ENCODE measurements at places on chromosomes 1 and 21.

GRCh38 chr1:119510046-119510445, 3.0 kb downstream of the HSD3B1 start:
- DNase-seq = no peak

GRCh38 chr1:200053646-200054045, 26.1 kb downstream of the NR5A2 start:
- no peak for DNase-seq

DNA sequence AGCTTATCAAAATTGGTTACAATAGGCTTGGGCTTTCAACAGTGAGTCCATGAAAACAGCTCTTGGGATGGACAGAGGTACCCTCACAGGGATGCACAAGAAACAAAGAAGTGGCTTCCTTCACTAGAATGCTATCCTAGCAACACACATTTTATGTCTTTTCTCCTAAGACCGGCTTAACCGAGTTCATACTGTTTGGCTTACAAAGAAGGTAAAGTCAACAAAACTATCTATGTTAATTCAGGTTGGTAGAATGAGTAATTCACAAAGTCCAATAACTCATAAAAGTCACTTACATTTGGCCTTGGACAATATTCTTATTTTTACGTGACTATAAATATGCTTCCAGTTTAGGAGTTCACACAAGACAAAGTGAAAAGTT, 9.0 kb downstream of the ERG start:
- no peak for DNase-seq

DNA sequence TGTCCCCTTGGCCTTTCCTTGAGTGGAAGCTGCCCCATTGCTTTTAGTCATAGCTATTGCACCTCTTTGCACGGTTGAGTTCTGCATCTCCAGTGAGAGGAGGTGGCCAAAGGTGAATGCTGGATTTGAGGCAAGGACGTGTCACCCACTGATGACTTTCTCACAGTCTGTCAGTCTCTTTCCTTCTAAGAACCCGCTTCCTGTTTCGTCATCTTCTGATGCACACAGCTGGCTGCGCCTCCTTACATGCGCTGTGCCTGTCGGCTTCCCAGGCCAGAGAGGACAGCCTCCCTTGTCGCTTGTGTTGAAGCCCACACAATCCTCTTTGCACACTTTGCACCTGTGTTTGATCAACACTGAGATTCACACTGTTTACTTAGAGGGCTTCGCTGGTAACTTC, 41.8 kb upstream of the PWP2 start:
- DNase-seq = peak; percentile 30

GRCh38 chr1:29488086-29488793, 251.9 kb downstream of the PTPRU start:
- DNase-seq = no peak

DNA sequence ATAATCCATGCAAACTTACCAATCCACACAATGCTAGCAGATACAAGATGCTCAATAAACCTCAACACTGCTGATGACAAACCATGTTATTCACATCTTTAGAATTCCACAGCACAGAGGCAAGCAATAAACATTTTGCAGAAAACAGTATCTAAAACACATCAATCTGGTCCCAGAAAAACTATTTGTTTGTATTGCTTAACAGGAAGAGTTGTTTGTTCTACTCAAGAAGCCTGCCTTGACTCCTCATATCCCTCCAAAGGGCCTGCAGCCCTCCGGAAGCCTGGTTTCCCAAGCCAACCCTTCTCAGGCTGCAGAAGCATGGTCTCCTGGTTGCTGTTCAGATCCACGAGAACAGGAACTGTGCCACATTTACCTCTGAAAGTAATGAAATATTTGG, 139.7 kb downstream of the RERE start:
- no peak for DNase-seq

GRCh38 chr1:3033790-3034090, 12.5 kb downstream of the ACTRT2 start:
- DNase-seq = no peak

GRCh38 chr1:157359314-157360022, 192.8 kb downstream of the FCRL5 start:
- no peak for DNase-seq

DNA sequence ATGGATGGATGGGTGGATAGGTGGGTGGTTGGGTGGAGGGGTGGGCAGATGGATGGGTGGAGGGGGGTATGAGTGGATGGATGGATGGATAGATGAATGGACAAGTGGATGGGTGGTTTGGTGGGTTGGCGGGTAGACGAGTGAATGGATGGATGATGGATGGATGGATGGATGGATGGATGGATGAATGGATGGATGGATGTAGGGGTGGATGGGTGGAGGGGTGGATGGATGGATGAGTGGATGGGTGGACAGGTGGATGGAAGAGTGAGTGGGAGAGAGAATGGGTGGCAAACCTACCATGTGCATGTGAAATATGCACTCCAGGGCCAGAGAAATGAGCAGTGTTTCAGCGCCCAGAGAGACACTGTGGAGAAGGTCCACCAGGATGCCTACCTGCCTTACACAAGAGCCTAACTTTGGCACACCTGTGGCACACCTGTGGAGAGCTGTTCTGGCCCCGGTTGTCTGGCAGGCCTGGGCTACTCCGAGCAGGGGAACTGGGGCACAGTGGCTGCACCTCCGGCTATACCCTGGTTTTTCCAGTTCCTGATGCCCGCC, 12.8 kb downstream of the EPHA2 start:
- no peak for DNase-seq

DNA sequence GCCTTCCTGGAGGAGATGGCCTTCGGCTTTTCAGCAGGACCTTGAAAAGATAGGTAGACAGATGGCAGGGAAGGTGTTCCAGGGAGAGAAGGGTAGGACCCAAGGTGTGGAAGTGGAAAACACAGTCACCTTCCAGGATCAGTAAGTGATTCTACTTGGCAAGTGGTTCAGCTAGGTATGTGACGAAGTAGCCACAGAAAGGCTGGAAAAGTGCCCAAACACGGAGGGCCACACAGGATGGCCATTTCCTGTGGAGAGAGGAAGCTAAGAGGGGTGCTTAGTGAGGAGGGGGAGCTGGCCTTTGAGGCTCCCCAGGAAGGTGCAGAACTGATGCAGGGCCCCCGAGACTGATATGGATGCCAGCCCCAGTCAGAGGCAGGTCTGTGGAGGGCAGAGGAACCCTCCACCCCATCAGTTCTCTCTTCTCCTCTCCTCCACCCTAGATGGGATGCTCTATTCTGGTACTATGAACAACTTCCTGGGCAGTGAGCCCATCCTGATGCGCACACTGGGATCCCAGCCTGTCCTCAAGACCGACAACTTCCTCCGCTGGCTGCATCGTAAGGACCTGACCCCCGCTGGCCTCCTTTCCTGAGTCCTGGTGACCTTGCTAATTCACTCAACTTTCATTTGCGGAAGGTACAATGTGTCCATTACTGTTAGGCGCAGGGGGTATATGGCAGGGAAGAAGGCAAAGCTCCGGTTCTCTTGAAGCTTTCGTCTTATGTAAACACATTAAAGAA, 6.8 kb downstream of the SEMA4A start:
- DNase-seq = no peak

- DNase-seq = no peak
Observed at GRCh38 chr1:66464802-66465201, 69.2 kb upstream of the SGIP1 start.

- no peak for DNase-seq
Observed at GRCh38 chr1:108664481-108664880, 3.6 kb upstream of the HENMT1 start.

GRCh38 chr1:239960366-239960765, 131.3 kb upstream of the FMN2 start:
- DNase-seq = no peak

DNA sequence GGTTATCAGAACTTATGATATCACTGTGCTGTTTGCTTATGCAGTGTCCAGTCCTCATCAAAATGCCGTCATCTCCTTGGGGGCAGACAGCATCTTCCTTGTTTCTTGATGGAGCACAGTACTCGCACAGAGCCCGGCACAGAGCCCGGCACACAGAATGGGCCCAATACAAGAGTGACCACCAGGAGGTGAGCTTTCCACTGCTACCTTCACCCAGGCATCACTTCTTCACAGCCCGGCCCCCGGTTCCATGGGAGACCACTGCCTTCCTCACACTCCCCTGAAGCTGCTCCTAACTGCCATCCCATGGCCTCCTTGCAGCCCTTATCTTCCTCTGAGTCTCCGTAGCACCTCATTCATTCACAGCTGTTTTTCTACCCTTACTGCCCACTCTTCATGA, 94.0 kb downstream of the TNR start:
- no peak for DNase-seq

- no peak for DNase-seq
Observed at GRCh38 chr1:47469910-47470309, 32.1 kb downstream of the FOXD2 start.

DNA sequence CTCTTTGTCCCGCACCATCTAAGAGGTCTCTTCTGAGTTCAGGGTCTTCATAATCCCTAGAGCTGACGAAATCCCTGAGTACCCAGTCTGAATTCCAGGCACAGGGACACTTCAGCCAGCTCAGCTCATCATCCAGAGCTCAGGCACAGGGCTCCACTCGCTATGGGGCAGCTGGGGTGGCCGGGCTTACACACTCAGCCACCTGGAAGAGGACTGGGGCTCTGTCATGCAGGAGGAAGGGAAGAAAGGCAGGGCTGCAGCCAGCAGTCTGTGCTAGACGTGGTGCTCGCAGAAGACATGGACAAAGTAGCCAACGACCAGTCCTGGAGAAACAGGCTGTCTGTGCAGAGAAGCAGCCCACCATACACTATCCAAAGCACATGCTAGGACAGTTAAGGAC, 88.5 kb downstream of the POFUT2 start:
- DNase-seq = no peak

DNA sequence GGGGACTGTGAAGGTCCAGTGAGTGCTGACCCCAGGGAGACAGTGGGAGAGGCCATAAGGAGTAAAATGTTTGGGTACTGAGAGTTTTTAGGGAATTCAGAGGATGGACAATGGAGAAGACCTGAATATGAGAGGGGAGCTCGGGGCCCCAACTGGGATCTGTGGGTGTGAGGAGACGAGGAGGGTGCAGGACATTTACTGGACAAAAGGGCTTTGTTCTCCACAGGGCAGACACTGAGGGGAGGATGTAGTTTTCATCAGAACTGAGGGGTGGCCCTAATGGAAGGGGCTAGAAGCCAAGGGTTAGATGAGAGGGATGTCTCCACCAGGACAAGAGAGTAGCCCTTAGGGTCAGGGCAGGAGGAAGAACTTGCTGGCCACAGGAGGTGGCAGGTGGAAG, 30.0 kb downstream of the TMCC2 start:
- DNase-seq = no peak

GRCh38 chr21:26732432-26733221, 112.6 kb downstream of the ADAMTS1 start:
- no peak for DNase-seq

DNA sequence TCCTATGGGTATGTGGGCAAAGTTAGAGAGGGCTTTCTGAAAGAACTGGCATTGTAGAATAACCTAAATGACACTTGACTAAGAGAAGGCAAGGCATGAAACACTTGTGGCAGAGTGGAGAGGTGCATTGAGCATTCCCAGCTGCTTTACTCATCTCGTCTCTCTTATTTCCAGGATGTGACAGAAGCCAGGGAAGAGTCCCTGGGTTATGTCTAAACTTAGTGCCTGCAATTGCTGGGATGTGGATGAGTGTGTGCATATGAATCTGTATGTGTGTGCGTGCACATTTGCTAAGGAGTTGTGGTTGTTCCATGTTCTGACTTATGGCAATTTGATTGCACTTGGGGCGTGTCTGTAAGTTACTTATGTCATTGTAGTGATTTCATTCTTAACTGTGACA, 1326.5 kb upstream of the B3GALT2 start:
- no peak for DNase-seq

- no peak for DNase-seq
Observed at GRCh38 chr1:174225499-174226204, 66.3 kb downstream of the RABGAP1L start.

DNA sequence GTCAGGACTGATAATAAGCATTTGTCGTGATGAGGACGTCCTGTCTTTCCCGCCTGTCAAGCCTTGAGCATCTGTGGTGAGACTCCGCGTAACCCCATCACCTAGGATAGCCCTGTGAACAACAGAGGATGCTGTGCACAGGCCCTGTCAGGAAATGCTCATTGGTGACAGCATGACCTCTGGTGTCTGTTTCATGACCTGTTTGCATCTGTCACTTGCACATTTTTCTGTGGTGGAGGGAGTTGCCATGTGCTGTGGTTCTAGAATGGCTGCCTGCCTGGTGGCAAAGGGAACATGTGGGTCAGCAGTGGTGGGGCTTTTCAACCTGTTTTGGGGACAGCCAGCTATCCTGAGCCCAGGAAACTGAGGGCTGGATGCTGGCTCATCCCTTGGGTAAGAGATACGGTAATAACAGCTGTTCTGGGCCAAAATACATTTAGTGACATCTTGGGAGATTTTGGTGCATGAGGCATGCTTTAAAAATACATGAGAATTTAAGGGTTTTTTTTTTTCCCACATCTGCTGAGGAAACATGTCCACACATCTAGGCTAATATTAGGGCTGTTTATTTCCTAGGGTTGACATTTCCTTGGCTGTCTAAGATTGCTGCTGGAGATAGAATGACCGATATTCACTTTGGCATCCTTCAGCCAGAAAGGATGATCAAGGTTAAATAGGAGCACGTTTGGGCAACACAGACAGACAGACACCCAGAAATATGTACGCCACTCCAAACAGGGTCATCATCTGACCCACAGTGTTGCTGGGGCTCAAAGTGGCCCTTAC, 52.9 kb downstream of the KCNC4 start:
- DNase-seq = no peak

GRCh38 chr1:38580594-38580993, 279.0 kb downstream of the RRAGC start:
- no peak for DNase-seq

DNA sequence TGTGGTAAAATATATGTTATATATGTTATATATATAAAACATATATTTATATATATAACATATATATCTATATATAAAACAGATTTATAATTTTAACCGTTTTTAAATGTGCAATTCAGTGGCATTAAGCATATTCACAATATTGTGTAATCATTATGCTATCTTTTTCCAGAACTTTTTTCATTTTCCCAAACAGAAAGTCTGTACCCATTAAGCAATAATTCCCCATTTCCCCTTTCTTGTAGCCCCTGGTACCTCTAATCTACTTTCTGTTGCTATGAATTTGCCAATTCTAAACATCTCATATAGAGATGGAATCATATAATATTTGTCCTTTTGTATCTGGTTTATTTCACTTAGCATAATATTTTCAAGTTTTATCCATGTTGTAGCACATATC, 10.7 kb upstream of the ARHGEF11 start:
- no peak for DNase-seq
